NB4 (cell line): ENCODE measurements at places on chromosomes 2 and 18.

- DNase-seq = peak; percentile 60
Measured at GRCh38 chr18:9708434-9709303, 568 bp downstream of the RAB31 start.

DNA sequence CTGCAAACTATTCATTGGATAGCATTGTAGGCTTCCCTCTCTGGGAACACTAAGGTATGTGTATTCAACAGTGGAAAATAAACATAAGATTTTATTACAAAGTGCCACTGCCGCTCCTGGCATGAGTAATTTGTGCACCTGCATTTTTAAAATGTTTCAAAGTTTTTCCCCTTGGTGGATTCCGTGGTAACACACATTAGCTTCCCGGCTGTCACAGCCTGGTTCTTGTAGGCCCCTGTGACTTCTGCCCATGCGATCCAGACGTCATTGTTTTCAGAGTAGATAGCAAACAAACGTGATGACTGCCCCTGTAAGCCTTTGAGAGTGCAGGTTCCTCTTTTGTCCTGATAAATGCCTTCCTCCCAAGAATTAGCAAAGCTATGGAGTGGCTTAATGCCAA lies 421.0 kb downstream of the ZNF521 start:
- DNase-seq = no peak

DNA sequence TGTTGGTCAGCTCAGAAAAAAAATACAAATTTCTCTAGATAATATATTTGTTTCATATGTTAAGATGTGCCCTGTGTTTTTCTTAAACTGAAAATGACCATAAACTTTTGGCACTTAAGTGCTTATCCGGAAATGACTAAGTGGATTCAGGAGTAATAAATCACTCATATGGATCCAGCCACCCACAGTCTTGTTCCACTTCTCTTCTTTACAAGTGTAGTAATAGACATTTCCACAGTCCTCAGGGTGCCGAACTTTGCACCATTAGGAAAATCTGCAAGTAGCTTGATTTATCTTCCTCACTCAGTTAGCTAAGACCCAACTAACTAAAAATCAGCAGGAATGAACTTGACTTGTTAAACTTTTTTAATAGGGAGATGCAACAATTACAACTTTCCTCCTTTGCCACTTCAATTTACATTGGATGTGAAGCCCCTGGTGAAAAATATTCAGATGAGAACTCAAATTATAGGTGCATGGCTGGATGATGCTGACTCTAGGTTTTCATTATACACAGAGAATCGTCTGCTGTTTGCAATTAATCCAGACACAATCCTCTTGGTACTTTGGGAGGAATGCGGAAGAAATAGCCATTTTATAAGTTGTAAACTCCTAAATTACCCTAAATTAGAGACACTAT lies 322.5 kb downstream of the ARHGAP15 start:
- no peak for DNase-seq

DNA sequence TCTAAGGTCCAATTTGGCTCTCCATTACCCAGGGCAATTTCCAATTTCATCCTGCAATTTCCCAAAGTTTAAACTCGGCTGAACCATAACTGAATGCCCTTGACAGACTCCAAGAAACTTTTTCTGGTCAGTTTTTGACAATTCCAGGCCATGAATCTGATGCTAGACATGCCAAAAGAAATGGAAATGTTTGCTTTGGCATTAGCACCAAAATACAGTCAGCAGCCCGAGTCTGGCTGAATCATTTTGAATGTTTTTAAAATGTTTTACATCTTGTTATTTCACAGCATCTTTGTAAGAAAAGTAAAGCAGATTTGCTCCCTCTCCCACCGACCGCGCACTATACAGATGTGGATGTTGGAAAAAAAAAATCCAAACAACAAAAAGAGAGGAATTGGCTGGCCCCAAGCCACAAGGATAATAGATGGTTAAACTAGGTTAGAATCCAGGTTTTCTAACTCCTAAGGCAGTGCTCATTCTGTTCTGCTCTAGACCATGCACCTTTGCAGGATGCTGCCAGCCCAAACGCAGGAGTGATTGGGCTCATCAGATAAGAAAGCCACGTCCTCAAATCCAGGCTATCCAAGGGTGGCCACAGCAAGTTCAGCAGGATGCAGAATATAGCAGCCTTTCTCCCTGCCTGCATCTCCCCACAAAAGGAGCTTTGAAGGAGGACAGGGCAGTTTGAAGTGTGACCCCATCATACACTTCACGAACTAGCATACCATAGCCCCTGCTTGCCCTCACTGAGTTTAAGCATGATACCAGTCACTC lies 167.5 kb downstream of the ALK start:
- no peak for DNase-seq

- DNase-seq = peak; percentile 76
Measured at GRCh38 chr18:45837283-45838070, 12.0 kb downstream of the SIGLEC15 start.

DNA sequence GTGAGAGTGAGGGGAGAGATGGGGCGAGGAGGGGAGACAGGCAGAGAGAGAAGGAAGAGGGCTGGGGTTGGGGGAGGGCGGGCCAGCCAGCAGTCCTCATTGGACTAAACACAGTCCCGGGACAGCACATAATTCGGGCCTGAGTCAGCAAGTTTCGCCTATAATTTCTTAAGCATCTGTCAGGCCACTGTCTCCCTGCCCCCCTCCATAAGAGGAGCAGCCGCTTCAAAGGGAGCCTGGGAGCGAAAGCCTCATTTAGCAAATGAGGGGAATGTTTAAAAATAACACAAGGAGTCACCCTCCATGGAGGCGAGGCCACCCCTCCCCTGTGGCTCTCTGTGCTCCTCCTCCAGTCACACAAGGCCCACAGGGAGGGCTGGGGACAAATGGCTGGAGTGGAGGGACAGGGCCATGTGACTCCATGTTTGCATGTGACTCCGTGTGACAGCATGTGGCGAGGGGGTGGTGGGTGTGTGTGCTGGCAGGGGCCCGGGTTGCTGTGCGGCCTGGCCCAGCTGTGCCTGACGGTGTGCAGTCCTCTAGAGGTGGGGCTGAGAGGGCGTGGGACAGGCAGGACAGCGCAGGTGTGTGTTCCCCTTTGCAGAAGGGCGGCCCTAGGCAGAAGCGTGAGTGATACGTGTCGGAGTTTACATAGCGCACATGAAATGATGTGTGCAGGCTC lies 162.4 kb downstream of the CELF4 start:
- no peak for DNase-seq

- no peak for DNase-seq
Measured at GRCh38 chr18:56559044-56559443, 79.3 kb downstream of the TXNL1 start.

GRCh38 chr2:174486563-174487107 lies at the start of gene GPR155:
Gene GPR155, minus strand, starts transcription at chr2:174487029. Its CDS starts 5,073 bp downstream, at chr2:174481956.
- DNase-seq = peak; percentile 59

DNA sequence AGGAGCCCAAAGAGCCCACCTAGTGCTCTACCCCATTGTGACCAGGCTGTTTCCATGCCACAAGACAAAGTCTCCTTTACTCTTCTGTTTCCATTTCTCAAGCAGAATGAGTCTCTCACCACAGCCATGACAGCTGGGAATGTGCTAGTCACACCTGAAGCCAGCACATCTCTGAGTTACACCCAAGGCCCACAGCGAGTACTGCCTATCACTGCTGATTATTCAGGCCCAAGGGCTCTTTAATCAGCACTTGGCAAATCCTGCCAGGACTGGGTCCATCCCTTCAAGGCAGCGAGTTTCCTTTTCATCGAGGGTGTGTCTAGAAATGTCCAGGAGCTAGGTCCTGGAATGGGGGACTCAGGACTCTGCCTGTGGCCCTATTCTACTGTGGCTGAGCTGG lies 14.6 kb upstream of the PPP1R1C start:
- no peak for DNase-seq

GRCh38 chr2:147689220-147689909 lies 155.5 kb upstream of the ACVR2A start:
- DNase-seq = peak; percentile 79

- no peak for DNase-seq
Measured at GRCh38 chr2:240988571-240989271, 9.7 kb upstream of the SNED1 start.

- DNase-seq = no peak
Measured at GRCh38 chr2:166671801-166672200, 177.8 kb upstream of the SCN7A start.

DNA sequence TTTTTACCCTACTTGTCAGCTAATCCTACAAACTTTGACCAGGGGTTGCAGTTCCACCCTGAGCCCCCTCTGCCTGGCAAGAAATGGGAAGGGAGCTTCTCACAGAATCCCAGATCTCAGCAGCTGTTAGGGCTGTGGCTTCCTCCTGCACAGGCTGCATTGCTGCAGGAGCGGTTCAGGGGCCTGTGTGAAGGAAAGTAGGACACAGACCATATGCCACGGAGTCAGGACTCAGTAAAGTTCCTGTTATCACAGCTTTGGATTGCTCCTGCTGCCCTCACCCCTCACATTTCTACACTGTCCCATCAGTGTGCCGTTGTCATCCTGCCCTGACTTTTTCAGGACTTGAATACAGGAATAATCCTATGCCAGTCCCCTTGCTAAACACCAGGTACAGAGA lies 62.8 kb upstream of the SP3 start:
- no peak for DNase-seq

DNA sequence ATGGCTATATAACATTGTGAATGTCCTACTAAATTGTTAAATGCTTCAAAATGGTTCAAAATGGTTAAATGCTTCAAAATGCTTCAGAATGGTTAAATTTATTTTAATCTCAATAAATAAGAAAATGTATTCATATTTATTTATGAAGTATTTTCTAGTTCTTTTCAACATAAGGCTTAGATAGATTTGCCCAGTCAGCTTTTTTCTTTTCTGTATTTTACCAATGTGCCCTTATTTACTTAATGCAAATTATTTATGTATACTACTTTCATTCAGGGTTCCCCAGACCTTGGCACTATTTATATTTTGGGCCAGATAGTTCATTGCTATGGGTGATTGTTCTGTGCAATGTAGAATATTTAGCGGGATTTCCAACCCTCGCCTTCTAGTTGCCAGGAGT lies 546.7 kb downstream of the RIT2 start:
- no peak for DNase-seq

DNA sequence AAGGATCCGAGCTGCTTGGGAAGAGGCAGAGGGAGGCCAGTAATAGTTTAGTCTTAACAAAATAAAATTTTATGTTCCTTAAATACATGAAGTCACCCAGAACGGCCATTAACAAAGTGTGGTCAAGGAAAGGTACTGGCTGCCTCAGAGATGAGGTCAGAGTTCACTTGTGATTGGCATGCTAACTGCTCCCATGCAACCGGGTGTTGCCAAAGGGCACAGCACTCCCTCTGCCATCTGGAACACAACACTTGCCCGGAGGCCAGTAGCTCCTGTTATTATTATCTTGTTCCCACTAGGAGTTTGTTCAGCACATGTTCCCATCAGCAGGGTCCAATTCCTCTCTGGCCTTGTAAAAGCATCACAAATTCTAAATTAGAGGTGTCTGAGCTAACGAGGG lies 207.0 kb downstream of the CYP26B1 start:
- no peak for DNase-seq

DNA sequence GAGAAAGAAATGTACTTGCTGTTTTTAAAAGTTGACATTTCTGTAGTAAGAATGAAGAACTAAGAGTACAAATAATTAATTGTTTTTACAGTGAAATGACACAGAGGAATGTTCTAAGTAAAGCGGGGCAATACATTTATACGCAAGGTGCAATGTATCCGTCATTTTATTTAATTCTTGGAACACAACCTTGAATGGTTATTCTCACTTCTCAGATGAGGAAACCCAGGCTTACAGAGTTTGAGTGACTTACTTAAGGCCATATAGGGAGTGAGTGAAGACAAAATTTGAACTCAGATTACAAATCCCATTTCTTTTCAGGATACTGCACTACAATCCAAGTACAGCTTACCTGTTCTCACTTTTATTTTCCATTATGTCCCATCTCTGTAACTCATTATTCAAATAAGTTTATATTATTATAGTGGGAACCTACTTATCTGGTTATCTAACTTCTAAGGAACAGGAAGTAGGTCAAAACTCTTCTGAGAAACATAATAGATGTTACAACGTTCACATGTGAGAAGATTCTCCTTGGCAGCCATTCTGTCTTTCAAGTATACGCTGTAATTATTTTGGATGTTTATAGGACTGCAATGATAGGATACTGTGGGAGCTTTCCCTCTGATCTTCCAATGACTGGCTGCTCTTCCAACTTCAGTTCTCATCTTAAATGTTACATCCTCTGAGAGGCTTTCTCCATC lies 12.3 kb upstream of the STK17B start:
- DNase-seq = no peak
